ENCODE measurements at places on chromosomes 2 and 18.

GRCh38 chr2:98479959-98480524, 35.4 kb downstream of the INPP4A start:
- peak; percentile 27 for DNase-seq

- DNase-seq = no peak
These were observed 127.1 kb upstream of the CNGA3 start for GRCh38 chr2:98219152-98219551.

DNA sequence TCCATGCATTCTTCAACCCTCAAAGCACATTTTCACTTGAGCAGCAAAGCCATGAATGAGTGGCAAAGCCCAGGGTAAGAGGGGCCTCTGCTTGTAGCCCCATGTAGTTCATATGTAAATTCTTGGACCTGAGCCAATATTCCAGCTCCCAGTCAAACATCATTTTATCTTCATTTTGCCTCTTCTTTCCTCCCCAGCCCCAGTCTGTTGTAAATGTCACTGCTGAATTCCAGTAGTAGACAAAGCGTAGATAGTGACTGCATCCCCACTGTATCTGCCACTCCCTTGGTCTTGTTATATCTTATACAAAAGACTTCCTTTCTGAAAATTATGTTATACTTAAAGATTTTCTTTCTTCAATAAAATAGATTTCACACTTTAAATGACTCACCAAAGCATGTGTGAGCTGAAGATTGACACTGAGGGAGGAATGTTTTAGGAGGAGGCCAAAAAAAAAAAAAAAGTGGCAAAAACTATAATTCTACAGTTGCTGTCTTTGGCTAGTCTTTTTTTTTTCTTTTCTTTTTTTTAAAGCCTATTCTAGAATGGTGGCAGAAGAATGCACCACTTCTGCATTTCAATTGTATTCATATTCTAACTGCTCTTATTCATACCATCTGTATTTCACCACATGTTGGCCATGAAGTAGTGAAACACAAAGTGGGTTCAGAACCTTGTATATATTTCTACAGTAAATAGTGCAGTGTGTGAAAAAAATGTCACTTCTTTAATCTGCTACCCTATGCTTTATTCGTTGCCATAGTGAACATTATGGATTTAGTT, 306.1 kb downstream of the CPS1 start:
- no peak for DNase-seq

- no peak for DNase-seq
These were observed 156.6 kb downstream of the TXNL1 start for GRCh38 chr18:56481751-56482150.

GRCh38 chr2:192546565-192546964, 351.8 kb upstream of the TMEFF2 start:
- no peak for DNase-seq

DNA sequence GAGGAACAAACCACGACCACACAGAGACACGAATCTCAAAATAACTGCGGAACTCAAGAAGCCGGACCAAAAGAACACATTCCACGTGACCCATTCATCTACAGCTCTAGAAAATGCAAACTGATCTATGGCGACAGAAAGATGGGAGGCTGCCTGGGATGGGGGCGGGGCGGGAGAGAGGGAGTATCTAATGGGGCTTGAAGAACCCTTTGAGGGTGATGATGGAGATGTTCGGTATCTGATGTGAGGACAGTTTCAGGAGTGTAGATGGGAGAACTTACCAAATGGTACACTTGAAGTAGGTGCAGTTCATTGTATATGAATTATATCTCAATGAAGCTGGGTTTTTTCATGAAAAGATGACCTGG, 34.6 kb upstream of the KLF11 start:
- no peak for DNase-seq

DNA sequence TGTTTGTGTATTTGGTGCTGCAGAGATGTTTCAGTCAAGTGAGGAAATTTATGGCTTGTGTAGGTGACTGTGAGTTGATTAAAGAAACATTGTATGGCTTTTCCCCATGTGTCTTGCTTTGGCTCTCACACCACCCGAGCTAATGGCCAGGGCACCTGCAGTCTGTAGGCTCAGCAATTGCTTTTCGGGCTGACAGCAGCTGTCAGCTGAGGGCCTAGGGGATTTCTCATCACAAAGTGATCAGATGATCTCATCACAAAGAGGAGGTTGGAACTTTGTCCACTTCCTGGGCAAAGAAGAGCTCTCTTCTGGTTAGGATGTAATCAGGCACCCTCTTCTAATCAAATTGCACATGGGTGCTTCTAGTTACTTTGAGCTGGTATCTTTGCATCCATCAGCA, 632.2 kb downstream of the SLC4A3 start:
- no peak for DNase-seq

- DNase-seq = no peak
These were observed 1.2 kb upstream of the SRBD1 start for GRCh38 chr2:45612285-45612684.

GRCh38 chr2:229927817-229928321, 5.6 kb downstream of the FBXO36 start:
- DNase-seq = no peak

DNA sequence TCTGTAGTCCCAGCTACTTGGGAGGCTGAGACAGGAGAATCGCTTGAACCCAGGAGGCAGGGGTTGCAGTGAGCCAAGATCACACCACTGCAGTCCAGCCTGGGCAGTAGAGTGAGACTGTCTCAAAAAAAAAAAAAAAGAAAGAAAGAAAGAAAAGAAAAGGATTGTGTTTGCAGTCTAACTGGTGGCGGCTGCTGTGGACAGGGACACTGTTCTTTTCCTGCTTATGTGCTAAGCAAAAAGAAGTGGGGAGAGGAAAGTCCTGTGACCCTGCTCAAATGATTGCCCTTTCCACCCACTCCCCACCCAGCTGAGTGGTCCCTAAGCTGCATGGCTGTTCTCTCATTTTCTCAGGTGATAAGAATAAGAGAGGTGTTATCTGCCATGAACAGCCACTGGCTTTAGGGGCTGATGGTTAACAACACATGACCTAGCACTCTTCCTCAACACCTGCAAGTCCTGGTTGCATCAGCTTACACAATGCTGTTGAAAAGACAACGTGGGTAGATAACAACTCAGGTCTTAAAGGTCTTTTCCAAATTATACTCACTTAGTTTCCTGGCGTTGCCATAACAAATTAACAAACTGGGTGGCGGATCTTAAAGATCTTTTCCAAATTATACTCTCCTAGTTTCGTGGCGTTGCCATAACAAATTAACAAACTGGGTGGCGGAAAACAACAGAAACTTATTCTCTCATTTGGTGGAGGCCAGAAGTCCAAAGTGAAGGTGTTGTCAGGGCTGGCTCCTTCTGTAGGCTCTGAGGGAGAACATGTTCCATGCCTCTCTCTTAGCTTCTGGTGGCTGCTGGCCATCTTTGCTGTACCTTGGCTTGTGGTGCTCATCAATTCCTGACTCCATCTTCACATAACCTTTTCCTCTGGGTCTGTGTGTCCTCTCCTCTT, 90.3 kb upstream of the RTN4 start:
- no peak for DNase-seq

GRCh38 chr2:174667250-174667860, 69.8 kb upstream of the WIPF1 start:
- no peak for DNase-seq

DNA sequence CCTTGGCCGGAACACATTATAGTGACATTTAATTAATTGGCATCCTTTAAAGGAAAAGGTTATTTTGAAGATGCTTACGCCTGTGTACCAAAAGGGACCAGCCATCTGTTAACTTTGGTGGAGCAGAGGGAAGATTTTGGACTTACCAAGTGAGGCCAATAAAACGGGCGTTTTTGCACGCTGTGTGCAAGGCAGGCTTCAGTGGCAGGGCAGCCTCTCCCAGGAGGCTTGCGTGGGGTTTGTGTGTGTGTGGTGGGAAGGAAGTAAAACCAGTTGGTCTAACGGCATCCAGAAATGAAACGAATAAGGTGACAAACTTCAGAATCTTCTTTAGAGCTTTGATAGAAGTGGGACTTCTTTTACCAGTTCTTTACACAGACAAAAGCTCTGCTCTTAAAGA, 191.7 kb downstream of the PRKCE start:
- no peak for DNase-seq

DNA sequence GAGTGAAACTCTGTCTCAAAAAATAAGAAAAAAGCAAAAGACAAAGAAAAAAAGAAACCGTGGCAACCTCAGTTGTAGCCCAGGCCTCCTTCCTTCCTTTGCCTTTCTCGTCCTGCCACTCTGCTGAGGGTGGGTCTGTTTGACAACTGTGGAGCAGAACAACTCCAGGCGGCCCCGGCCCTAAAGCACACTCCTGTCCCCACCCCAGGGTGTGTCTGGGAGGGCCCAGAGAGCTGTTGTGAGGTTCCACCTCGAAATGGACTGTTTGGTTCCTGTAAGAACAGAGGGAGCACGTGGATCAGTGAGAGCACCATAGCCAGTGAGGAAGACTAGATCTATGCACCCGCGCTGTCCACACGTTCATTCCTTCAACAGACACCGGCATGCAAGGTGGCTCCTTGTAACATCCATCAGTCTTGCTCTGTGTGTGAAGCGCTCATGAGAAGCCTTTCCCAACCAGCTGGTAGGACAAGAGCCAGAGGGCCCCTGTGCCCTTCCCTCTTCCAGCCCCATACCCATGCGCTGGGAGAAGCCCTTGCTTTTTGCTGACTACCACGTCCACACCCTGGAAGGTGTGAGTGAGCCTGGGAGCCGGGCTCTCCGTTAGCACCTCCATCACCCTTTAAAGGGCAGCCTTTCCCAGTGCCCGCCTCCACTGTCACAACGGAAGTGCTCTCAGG, 61.6 kb downstream of the SOWAHC start:
- DNase-seq = no peak

DNA sequence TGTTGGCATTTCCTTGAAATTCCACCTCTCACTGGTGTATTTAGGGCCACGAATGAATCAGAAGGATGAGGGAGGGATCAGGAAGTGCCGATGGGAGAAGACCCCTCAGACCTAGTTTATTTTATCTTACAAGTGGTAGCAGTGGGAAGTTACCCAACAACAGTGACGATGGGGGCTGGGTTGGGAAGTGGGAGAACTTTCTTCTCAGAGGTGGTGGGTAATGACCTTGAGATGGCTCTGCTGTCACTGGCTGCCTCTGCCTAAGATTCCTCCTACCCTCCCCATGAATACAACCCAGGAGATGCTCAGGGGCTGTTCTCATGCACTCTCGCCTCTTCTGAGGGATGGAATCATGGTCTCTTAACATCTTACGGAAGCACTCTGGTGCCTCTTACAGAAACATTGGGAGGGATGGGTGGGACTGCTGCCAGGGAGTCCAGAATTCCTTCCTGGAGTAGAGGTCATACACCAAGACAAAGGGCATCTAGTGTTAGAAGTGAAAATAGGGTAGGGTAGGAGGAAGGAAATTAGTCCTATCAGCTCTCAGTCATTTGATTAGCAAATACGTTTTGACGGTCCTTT, 58.5 kb upstream of the TXNDC2 start:
- no peak for DNase-seq

GRCh38 chr18:58128381-58129374, 84.7 kb downstream of the NEDD4L start:
- DNase-seq = no peak

DNA sequence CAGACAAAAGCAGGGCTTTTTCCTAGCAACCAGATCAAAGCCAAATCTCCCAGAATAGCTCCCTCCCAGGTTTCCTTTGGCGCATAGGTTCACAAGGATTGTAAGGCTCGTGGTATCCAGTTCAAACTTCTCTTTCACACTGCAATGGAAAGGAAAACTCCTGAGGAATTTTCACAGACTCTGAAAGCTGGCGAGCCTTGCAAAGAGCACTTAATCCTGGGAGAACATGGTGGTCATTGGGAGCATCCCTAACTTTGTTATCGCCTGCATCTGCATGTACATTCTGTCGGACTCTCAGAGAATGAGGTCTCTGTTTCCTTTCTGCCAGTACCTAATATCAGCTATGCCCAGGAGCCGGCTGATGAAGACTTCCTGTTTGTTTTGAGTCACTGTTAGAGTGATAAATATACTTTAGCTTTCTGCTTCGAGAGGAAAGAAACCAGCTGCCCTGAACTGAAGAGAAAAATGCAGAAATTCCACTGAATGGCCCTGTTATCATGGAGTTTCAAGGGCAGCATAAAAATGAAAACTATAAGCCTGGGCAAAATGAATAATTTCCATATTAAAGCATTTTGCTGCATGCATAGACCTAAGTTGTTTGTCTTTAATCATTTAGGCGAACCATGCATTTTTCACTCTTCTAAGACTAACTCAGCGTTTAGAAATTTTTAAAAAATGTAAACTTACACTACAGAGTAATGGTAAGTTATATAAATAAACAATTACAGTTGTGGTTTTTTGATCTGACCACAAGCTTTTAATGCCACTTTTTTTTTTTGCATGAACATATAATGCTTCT, 76.4 kb upstream of the ZEB2 start:
- DNase-seq = no peak

GRCh38 chr18:13308369-13308768, 89.8 kb downstream of the LDLRAD4 start:
- no peak for DNase-seq

DNA sequence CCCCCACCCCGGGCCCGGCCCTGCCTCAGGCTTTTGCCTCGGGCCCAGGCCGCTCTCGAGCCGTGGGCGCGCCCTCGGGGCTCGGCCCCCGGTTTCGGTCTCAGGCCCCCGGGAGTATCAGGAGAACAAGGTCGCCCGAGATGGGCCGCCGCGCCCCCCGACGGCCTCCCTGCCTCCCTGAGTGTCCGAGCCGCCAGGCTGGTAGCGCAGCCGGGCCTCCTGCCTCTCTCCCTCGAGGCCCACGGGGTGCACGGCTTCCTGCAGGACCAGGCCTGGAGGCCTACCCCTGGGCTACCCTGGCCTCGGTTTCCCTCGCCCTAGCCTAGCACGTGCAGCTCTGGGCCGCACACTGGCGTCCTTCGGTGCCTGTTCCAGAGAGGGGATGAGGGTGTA, 8.4 kb downstream of the GBX2 start:
- DNase-seq = no peak

DNA sequence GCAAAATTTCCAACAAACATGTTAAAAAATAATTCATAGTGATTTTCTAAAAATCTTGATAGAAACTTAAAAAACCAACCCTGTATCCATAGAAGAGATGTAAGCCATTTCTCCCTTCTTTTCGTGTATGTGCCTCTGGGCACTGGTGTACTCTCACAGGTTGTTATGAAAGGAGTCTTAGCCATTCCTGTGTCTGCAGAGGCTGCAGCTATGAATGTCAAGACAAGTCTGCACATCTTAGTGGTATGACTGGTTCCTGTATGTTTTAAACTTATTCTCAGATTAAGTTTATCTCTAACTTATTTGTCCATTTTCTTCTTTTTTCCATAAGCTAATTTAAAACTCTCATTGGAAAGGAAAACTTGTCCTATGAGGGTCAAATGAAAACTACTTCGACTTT, 84.0 kb downstream of the DPP4 start:
- no peak for DNase-seq

DNA sequence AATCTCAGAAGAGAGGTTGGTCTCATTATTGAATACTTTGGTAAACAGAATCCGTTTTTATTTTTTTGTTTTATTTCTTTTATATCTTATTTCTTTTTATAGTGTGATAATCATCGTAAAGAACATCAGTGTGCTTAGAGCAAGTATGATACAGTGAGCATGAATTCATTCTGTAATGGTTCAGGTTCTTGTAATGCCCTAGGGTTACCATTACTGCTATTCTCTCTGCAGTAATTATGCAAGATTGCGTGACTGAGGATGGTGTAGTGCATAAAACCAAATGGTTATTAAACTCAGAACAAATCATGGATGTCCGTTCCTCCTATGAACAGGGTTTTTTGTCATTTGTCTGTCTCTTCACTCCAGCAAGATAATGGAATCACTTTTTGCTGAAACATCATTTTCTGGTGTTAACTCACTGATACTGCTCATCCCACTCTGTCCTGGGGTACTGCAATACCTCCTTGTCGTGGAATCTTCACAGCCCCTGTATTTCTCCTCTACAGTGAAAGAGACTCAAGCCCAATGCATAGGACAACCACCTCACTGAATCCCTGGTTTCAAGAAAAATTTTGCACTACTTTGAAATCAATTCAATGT, 274.8 kb upstream of the ST6GAL2 start:
- DNase-seq = no peak

Data from stimulated activated CD4-positive, alpha-beta T cell treated with anti-CD3 and anti-CD28 coated beads, Interleukin-4, amount 100 ng/mL, for 4 hours (primary cell).